Nephron progenitor cell (in vitro differentiated cells): ENCODE measurements at places on chromosomes 7 and 10.

GRCh38 chr7:77980087-77980713 lies 181.6 kb downstream of the PHTF2 start:
- no peak for DNase-seq

- no peak for DNase-seq
These were observed 372.1 kb downstream of the RPS24 start for GRCh38 chr10:78405736-78406135.

- no peak for DNase-seq
These were observed 778.0 kb upstream of the AUTS2 start for GRCh38 chr7:68820321-68820720.

GRCh38 chr10:29102233-29102632 lies 186.6 kb upstream of the LYZL1 start:
- DNase-seq = no peak

DNA sequence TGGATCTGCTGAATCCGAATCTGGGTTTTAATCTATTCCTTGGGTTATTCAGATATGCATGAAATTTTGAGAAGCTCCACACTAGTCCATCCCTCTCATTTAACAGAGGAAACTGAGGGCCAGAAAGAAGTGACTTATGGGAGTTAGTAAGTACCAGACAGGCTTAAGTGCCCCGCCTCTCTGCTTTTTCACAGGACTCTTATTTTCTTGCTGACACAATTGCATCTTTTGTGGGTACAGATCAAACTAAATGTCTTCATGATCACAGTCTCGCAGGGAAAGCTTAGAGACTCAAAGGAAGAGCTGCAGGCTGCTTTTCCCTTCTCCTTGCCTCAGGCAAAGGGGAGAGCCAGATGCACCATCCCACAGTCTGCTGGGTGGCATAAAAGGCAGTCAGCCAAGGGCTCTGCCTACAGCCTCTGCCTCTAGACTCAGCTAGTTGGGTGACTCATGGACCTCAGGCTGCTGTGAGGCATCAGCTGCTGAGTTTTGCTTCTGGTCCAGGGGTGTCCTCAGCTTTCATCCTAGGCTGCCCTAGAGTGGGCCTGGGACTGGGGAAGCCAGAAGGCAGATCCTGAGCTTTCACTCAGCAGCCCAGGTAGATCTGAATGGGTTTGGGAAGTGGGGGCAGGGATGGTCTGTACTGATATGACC lies 11.6 kb downstream of the GOLGA7B start:
- no peak for DNase-seq

DNA sequence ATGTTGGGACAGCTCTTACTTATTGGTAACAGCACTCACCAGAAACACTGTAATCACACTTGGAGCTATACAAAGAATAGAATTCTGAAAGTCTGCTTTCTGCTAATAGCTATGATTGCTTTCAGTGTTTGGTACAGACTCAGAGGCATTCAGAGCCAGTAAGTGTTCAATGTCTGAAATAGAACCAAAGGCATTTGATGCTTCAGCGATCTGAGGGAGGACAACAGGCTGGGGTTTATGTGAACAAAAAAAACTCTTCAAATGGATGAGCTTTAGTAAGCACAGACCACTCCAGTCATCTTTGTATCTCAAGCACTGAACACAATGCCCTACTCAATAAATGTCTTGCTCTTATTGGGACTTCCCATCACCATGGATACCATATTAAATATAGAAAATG lies 322.8 kb upstream of the GRM3 start:
- no peak for DNase-seq

GRCh38 chr7:27251136-27251651 lies 8.6 kb downstream of the EVX1 start:
- DNase-seq = no peak

DNA sequence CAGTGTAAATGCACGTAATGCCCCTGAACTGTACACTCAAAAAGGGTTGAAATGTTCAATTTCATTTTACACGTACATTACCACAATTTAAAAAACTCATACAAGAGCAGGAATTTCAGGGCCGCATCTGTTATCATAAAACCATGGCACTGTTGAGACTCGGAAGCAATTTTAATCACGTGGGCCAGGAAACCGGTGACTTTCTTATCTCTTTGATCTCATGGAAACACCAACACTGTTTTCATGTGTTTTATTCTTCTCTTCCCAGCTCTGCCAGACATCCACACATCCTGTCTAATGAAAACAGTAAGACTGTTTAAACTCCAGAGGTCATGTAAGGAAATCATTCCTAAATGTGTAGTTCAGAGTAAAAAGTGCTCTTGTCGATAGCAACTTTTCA lies 35.9 kb downstream of the PTPRE start:
- no peak for DNase-seq

DNA sequence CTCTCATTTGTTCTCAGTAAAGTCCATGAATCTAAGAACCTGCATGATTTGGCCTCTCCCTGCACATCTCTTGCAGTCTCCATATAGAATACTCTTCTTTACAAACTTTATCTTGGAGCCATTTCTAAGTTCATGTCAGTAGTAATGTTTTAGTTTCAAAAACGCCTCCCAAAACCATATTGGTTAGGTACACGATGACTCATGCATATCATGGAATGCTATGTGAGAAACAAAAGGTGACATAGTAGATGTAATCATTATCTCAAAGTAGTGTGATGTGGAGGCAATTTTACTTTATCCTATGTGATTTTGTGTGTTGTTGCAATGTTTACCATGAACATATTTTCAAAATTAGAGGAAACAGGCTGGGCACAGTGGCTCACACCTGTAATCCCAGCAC lies 520.7 kb downstream of the KCNMA1 start:
- DNase-seq = no peak

GRCh38 chr7:2165610-2166594 lies 66.8 kb downstream of the MAD1L1 start:
- no peak for DNase-seq

- peak; percentile 16 for DNase-seq
These were observed 76.4 kb downstream of the LYZL2 start for GRCh38 chr10:30553018-30553625.

DNA sequence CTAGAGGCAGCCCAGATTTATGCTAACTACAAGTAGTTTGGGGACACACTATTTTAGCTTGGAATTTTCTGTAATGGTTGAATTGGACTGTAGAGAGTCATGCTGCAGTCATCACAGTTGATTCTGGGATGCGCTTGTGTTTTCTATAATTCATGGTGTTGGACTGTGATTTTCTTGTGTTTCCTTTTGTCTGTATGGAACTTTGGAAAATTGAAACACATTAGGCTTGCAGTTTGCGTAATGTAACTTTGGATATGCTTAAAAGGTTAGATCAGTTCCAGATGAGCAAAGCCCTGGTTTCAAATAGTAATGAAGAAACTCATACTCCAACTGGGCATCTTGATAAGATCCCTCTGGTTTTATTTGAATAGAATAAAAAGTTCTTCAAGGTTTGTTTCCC lies 502.2 kb downstream of the ARL4A start:
- no peak for DNase-seq

GRCh38 chr10:87101996-87102395 lies 7.0 kb downstream of the SHLD2 start:
- DNase-seq = no peak

DNA sequence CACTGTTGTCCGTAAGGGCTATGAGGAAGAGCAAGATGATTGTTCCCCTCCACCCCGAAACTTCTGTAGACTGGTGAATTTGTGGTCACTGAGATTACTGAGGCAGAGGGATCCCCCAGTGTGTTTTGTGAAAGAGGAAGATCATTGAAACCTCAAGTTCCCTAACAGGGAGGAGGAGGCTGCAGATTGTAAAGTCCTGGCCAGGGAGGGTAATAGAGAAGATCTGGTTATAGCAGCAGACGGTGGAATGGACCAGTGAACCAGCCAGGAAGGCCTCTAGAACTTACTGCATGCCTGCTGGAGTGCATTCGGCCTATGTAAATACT lies 31.1 kb downstream of the LMTK2 start:
- DNase-seq = no peak

- DNase-seq = no peak
These were observed 48.4 kb upstream of the FZD8 start for GRCh38 chr10:35690534-35690933.

DNA sequence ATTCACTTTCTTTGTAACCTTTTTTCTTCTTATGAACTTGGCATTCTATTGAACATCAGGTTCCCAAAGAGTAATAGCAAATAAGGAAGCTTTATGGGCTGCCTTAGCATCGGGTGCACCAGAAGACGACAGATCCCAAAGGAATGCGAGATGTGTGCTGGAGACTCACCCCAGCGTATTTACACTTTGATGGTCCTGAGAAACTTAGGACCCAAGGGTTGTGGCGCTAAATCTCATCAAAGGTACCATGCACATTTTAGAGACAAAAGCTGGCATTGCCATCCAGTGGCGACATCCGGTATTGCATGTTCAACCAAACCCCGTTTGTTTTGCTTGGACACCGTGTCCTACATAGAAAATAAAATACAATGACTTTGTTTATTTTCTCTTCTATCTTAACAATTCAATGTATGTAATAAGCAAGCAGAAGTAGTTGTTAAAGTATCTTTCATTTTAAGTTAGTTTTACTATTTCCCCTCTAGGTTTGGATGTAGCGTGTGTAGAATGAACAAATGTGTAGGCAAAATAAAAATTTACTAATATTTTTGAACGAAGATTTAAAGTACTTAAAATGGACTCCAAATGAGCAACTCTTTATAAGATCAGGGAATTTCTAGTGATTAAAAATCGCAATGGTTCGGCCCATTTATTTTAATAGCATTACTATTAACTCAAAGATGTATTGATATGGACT lies 1154.8 kb downstream of the GATA3 start:
- peak; percentile 82 for DNase-seq

GRCh38 chr10:87045434-87045938 lies 25.4 kb downstream of the FAM25A start:
- no peak for DNase-seq

DNA sequence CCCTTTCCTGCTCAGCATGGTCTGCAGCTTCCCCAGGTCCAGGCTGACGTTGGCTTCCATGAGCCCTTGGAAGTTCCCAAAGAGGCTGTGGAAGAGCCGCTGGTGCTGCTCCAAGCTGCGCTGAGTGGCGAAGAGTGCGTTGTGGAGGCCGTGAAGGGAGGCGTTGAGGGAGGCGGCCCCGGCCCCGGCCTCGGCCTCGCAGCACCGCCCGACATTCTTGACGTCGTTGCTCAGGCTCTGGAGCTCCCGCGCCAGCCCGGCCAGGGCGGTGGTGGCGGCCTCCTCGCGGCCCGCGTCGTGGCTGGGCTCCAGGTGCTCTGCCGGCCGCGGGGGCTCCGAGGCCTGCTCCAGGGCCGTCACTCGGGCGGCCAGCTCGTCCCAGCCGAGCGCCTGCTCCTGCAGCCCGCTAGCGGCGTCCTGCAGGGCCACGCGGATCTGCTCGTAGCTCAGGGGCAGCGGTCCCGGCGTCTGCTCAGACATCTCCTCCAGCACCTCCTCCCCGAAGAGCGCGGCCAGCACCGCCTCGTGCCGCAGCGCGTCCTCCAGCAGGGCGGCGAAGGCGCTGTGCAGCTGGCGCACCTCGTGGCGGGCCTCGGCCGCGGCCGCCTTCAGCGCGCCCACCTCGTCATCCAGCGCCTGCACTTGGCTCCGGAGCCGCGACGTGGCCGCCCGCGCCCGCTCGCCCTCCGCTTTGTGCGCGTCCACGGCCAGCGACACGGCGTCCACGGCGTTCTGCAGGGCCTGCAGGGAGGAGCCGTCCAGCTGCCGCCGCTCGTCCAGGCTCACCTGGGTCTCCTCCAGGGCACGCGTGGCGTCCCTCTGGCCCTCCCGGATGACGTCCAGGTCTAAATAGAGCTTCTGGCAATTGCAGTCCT lies 14.7 kb downstream of the MMRN2 start:
- no peak for DNase-seq

DNA sequence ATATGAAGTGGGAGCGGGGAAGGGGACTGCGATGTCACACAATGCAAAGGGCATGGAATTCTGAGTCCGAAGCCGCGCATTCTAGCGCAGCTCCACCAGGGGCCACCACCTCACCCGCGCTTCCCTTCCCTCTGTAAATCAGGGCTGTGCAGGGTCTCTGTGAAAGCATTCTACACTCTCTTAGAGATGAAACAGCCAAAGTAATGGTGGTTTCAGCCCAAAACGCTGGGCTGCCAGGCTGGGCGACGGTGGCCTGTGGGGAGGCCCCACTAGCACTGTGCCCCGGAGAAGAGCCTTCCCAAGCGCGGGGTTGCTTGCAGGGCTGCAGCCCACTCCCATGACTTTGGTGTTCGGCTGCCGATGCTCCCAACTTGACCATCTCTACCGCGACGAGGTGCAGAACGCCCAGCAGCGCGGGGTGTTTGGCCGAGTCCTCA lies 11.4 kb downstream of the ATG9B start:
- peak; percentile 58 for DNase-seq

DNA sequence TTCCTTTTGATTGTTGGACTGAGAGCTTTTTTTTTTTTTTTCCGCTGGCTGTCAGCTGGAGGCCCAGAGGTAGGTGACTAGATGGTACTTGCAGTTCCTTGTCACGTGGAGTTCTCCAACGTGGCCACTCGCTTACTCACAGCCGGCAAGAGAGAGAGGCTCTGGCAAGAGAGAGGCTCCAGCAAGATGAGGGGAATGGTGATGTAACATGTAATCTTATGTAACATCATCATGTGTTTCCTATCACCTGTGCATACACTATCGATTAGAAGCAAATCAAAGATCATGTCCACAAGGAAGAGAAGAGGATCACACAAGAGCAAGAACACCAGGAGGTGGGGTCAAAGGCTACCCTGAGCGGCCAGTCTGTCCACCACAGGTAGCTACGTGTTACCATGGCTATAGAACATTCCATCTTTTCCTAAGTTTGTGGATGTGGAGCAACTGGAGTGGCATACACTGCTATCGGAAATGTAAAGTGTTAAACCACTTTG lies 4.0 kb upstream of the BORCS7 start:
- DNase-seq = no peak

DNA sequence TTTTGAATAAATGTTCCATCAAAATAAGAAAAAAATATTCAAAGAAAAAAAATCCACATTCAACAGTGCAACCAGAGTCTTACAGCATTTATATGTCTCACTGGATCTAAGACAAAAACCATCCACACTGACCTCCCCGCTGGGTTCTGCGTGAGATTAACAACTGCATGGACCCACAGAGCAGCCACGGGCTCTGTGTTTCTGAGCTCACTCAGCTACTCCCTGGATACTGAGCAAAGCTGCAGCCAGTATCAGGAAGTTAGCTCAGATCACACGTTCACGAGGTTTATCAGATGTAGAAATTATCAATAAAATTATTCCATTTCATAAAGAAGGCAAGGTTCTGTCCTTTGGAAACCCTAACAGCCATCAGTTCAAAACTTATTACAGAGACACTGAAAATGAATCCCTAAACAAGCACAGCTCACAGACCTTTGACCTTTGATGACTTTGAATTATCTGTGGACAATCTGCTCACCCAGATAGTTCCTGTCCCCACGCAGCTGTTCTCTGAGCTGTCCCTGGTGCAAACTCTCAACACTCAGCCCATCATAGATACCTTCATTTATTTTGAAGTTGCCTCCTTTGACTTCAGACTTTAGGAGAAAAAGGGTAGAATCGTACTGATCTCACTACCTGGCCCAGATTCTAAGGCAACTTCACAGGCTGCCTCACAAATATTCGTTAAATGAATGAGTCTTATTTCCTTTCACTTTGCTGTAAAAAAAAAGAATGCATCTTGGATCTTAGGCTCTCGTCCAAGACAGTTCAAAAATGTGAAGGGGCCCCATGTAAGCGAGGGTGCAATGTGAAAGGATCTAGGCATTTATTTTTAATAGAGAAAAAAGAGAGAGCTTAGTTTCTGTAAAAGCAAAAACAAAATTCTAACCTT lies 67.7 kb upstream of the SVIL start:
- no peak for DNase-seq
